ENCODE measurements at places on chromosomes 3 and 15. TPM values are rescaled to one million over a fixed set of nuclear protein-coding genes. Genes with fewer than 3 reads are reported as not detected.

RPN1 gene
- 442 TPM for total RNA-seq

ENTPD3 gene
- total RNA-seq = not detected

GRCh38 chr3:117122609-117123008, 413.0 kb downstream of the TUSC7 start:
- DNase-seq = no peak

- DNase-seq = no peak
Measured at GRCh38 chr15:34019369-34019990, 19.5 kb downstream of the AVEN start.

DNA sequence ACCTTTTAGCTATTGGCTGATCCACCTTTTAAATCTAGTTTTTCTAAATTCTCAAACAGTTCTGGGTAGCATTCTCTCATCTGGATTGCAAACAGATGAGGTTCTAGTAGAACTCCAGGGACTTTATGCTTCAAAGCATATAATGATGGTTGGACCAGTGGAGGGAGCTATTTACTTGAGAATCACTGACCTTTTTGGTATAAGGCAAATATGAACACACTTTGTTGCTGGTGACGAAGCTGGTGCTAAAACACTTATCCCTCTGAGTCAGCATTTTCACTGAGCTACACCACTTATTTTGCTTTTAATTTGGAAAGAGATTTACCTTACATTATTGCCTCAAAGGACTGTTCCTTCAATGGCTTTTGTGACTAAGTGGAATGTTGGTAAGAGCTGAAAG, 58.6 kb upstream of the SLITRK3 start:
- no peak for DNase-seq

DNA sequence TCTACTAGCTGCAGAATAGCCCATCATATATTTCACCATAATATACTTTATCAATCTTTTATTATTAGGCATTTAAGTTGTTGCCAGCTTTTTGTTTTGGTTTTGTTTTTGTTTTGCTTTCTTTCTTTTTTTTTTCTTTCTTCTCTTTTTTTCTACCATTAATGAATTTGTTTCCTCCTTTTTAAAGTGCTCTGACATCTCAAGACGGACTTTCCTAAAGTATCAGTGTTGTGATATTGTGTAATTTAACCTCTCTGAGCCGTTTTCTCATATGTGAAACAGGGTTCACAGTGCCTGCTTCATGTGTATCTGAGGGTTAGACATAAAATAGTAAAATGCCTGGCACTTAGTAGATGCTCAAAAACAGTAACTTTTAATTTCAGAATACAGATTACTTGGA, 109.5 kb upstream of the IL12A start:
- DNase-seq = no peak
